ENCODE measurements at places on chromosomes 4 and X.

- peak; percentile 2 for DNase-seq
Observed at GRCh38 chr4:10106421-10107039, 10.1 kb downstream of the WDR1 start.

DNA sequence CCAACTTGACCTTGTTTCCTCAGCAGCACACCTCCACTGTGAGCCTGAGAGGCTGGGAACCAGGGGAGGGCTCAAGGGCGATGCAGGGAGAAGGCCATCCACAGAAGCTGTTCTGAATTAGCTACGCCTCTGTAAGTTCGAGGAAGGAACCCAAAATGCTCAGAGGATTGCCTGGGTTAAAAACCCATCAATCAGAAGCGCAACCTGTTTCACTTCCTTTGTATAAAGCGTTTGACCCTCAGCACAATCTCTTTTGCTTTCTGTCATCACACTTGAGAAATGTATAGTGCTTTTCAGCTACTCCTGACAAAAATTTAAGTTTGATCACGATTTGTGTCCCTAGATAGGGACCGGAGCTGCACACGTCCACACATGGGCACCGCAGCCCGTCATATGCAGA, 48.0 kb upstream of the MAP3K15 start:
- DNase-seq = no peak

DNA sequence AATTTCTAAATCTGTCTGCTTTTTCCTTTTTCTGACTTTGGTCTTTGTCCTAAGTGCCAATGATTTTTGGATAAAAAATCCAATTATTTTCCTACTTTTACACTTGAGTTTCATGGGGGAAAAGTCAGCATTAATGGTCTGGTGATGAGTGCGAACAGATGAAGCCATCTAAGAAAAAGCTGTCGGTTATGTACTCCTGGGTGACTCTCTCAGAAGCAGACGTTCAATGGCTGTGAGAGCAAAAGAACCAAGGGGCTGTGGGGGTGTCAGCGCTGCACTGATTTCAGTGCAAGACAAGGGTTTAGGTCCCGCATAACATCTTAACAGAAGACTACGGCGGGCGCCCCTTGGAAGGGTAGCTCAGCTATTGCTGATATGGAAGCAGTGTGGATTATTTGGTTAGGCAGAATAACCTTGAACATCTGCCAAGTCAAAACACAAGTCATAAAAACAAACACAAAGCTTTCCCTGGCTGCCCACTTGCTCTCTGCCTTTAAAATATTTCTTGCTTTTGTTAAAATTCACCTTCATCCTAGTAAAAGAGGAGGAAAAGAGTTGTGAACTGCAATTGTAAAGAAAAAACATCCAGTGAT, 240.5 kb downstream of the MAML3 start:
- DNase-seq = no peak

DNA sequence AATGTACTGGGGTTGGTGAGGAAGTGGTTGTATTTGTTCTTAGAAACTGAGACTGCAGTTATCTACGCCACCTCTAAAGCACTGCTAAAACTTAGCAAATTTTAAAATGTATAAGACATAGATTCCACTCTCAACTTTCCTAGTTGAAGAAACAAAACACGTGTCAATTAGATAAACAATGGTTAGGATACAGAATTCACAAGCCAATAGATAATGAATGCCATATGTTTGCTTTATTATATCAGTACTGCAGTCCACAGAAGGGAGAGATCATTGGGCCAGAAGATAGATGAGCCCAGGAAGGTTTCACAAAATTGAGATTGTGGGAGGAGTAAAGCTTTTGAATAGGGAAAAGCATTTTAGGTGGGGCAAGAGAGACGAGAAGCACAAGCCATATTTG, 14.3 kb downstream of the TMEM33 start:
- DNase-seq = no peak

- DNase-seq = no peak
Observed at GRCh38 chrX:140177821-140178220, 212.5 kb upstream of the CXorf66 start.

- DNase-seq = no peak
Observed at GRCh38 chrX:15718283-15718970, 19.6 kb upstream of the CA5B start.

DNA sequence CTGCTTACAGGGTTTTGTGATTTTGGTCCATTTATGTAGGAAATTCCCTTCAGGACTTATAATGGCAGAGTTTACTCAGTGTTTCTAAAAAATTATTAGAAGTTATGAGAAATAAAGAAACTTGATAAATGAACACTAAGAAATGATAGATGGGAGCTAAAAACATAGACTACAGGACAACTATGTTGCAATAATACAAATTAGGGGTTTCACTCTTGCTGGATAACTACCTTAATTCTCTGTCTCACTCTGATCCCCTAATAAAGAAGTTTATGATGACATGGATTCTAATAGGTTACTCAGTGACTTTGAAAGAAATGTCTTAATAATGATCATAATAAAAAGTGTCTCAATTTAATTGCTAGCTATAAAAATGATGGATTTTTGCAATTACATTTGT, 23.3 kb upstream of the BBS12 start:
- DNase-seq = no peak

GRCh38 chr4:110154582-110154981, 43.8 kb downstream of the ELOVL6 start:
- DNase-seq = no peak

GRCh38 chr4:58636381-58636780, 1526.2 kb upstream of the IGFBP7 start:
- DNase-seq = no peak

GRCh38 chr4:99022566-99022965, 27.0 kb downstream of the METAP1 start:
- DNase-seq = no peak

GRCh38 chrX:30253257-30253656, 6.3 kb downstream of the MAGEB1 start:
- no peak for DNase-seq

GRCh38 chr4:139214039-139214534, 37.1 kb upstream of the ELF2 start:
- peak; percentile 61 for DNase-seq

DNA sequence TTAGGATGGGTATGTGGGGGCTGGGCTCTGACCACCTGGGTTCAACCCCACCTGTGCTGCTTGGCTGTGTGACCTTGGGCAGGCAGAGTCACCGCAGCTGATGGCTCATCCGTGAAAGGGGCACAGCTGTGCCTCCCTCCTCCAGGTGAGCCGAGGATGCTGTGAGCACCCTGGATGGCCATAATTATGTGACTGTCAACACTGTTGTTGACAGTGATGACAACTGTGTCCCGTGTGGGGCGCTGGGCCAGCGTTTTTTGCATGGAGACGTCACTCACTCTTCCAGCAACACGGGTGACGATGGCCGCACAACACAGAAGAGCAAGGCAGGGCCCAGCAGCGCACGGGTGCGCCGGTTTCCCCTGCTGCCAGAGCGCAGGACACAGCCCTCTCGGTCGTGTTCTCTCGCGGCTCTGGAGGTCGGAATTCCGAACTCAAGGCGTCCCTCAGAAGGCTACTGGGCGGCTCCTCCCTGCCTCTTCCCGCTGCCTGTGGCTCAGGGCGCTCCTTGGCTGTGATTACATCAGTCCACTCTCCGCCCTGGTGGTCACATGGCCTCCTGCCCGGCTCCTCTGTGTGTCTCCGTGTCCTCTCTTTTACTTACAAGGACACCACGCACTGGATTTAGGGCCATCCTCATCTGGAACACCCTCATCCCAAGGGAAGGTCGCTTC, 1.3 kb downstream of the SH3TC1 start:
- DNase-seq = no peak

GRCh38 chrX:100315566-100315965, 94.5 kb downstream of the PCDH19 start:
- no peak for DNase-seq

DNA sequence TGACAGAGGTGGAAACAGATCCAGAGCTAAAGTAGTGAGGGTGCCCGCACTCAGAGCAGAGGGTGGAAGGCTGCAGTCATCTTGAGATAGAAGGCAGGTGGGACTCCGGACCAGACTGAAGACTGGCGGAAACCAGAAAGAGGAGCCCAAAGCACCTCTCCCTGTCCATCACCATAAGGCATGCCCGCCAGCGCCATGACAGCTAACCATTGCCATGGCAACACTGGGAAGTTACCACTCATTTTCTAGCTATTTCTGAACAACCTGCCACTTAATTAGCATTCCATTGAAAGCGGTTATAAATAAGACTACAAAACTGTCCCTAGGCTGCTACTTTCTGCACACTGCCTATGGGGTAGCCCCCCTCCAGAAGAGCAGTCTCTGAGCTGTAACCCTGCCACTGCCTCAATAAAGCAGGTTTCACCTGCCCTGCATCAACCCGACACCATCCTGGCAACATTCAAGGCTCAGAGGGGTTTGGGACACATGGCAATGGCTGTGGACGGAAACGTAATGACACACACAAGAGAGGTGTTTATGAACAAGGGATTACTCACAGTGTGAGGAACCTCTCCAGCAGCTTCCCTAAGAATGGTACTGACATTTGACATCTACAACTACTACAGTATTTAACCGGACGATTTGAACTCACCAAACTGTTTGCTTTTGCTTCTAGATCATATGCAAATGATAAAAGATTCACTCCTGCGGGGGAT, 27.8 kb upstream of the FGFBP2 start:
- DNase-seq = no peak

DNA sequence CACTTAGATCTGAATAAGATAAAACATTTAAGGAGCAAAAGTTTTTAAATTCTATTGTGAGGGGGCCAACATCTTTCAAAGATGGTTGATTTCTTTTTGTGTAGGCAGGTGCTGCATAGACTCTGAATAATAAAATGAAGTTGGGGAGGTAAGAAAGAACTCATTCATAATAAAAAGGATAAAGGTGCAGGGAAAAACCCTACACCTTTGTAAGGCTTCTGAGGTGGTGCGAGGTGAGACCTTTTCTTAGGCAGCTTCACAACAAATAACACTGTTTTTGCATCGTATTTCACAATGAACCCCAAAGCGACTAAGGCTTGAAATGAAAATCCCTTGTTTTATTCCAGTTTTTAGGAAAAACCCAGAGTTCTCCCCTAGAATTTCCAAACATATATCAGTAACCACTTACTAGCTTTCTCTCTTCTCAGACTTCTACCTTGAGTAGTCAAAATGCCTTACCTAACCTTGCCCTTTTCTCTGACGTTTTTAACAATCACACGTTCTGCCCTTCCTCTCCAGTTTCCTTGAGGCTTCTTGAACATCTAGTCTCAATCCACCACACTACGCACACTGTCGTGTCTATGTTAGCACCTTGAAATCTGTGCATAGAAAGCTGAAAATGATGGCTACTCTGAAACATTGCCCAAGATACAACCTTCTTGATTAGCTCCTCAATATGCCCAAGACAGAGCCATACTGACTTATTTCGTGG, 30.2 kb downstream of the MAML3 start:
- no peak for DNase-seq

- no peak for DNase-seq
Observed at GRCh38 chr4:89111833-89112563, 665 bp downstream of the TIGD2 start.

DNA sequence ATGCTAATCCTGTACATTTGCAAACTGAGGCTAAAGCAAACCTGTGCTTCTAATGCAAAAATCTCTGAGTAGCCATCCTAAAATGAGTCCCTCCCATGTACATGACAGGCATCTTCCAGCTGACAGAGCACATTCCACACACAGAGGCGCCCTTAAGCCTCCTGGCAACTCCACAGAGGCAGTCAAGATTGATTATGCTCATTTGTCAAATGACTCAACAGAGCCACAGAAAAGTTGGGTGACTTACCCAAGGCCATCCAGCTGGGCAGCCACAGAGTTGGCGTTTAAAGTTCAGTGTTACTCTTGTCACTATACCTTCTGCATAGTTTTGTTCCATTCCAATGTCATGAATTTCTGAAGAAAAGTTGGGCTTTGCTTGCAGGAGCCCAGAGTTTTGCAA, 394.6 kb upstream of the FGF13 start:
- DNase-seq = no peak

DNA sequence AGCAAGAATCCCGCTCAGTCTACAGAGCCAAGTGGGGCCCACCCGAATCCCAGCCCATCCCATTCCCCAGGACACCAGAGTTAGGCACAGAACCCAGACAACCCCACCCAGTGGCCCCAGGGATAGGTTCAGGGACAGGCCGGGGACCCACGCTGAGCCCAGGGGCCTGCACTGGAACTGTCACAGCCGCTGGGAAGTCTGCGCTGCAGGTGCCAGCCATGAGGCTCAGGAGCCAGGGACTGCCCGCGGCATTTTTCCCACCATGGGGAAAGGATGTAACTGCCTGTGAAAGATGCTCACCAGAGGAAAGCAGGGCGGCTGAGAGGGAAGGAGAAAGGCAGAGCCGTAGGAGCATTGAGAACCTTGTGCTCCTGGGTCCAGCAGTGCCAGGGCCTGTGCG, 12.0 kb downstream of the EVC2 start:
- no peak for DNase-seq

DNA sequence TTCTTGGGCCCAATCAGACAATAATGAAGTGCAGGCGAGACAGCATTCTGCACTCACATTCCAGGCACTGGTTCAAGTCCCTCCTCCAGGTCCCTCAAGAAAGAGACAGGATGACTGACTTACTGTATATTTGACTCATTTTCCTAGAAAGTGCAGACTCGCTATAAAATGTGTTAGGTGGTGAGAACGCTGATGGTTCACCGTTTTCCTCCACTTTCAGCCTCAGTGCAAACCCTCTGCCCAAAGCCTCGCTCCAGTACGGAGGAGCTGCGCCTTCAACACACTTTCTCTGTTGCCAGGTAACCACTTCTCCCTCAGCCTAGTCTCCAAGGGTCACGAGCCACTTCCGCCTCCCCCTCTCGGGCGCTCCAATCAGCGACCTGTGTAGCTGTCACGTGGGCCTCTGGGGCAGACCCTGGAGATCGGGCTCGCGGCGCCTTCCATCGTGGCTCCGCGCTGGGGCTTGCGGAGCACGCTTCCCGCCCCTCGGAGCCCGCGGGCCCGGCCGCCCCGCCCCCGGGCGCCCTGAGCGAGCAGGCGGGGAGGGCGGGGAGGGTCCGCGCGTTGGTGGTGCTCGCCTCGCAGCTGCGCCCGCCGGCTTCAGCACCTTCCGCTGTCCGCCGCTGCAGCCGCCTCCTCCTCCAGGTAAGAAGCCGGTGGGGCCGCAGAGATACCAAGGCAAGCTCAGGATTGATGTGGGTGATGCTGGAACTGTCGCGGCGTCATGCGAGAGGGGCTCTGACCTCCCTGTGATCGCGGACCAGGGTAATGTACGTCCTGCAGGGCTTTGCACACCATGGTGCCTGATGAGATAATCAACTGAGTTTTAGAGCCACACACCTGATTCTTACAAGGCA, at the start of gene WDR17:
Gene WDR17, plus strand, starts transcription at position 407 of the 857 bp plus-strand sequence. CDS start 45,740 bp downstream, outside the sequence.
- peak; percentile 62 for DNase-seq
